AG04450 (cell line): ENCODE measurements at places on chromosomes 3 and 15.

DNA sequence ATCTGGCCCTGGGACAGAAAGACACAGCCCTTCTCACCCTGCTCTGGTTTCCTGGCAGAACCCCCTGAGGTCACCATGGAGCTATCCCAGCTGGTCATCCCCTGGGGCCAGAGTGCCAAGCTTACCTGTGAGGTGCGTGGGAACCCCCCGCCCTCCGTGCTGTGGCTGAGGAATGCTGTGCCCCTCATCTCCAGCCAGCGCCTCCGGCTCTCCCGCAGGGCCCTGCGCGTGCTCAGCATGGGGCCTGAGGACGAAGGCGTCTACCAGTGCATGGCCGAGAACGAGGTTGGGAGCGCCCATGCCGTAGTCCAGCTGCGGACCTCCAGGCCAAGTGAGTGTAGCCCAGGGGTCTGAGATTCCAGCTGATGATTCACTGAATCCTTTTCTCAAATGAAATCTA, 61.7 kb downstream of the BOC start:
- no peak for DNase-seq

DNA sequence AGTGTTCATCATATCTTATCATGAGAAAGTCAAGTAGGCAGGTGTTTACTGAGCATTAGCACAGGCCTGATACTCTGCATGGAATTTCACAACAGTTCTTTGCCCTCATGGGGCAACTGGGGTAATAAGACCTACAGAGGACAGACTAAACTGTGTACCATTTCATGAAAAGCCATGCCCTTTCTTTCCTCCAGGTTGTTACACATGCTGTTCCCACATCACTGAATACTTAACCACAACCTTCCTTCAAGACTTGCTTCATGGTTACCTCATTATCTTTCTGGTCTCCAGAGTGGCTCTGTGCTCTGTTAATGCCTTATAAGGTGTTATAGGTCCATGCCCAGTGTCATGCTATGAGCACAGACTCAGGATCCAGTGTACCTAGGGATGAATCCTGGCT, 28.2 kb upstream of the RSL24D1 start:
- DNase-seq, result no peak

DNA sequence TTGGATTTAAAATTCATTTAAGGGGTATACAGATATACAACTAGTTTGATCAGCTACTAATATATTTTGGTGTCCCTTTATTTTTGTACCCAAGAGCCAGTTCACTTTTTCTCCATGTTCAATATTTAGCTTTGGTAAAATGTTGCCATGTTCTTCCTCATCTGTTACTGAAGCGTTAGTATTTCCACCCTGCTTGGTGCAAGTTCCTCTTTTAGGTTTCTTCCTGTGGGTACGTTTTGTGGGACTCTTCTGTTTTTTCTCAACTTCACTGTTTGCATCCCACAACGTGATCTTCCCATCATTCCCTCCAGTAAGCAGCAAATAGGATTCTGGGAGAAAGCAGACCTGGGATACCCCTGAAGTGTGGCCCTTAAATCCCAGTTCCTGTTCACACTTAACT, 14.1 kb downstream of the WDR53 start:
- no peak for DNase-seq

GRCh38 chr3:160574636-160575035, 9.3 kb upstream of the KPNA4 start:
- DNase-seq, result no peak

- DNase-seq, result no peak
These were observed 31.2 kb downstream of the ARPP21 start for GRCh38 chr3:35670408-35670965.

- no peak for DNase-seq
These were observed 46.0 kb downstream of the SETD2 start for GRCh38 chr3:47117807-47118364.

- no peak for DNase-seq
These were observed 60.5 kb downstream of the GLDN start for GRCh38 chr15:51401872-51402517.

DNA sequence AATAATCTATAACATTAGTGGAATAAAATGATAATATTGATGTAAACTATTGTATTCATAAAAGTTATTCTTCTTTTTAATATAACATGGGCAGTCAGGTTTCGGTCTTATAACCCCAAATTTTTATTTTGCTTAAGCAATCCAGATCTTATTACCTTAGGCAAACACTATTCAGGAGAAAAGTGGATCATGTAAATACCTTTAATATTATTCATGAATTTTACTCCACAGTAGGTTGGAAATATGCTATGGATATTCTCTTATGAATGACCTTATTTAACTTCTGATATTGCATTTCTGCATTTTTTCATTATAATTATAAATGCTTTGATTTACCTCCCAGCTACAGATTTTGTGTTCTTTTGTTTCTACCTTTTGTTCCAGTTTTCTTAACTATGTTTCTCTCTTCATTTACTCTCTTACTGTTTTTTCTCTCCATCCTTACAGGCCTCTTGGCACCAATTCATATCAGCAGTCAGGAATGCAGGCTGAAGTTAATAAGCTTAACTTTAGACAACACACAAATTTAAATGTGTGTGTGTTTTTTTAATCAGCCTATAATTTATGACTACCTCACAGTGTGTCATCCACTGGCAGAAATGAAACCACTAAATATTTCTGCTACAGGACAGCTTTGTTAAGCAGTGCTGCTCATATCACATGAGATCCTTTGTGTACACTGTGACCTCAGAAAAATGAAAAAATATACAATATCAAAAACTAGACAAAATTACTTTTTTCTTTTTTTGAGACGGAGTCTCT, 111.0 kb downstream of the NSUN3 start:
- DNase-seq, result no peak

DNA sequence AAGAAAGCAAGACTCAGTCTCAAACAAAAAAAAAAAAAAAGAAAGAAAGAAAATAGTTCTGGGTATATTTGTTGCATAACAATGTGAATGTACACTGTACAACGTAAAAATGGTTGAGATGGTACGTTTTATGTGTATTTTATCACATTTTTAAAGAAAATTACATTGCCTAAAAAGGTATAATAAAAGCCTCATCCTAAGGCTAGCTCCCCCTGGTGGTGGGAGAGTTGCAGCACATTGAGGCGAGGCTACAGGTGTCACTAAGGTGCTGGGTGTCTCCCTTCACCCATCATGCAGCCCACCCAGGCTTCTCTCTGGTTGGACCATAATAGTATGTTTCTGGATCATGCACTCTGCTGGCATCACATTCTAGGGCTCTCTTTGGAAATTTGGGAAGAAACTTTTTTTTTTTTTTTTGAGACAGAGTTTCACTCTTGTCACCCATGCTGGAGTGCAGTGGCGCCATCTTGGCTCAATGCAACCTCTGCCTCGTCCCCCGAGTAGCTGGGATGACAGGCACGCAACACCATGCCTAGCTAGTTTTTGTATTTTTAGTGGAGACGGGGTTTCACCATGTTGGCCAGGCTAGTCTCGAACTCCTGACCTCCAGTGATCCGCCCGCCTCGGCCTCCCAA, 12.4 kb upstream of the RAB11A start:
- DNase-seq, result no peak

GRCh38 chr3:138457863-138458735, 23.7 kb downstream of the ESYT3 start:
- DNase-seq, result no peak

GRCh38 chr3:177742273-177742672, 545.0 kb upstream of the TBL1XR1 start:
- no peak for DNase-seq

- DNase-seq, result no peak
These were observed 4.0 kb upstream of the POPDC2 start for GRCh38 chr3:119664370-119664769.

DNA sequence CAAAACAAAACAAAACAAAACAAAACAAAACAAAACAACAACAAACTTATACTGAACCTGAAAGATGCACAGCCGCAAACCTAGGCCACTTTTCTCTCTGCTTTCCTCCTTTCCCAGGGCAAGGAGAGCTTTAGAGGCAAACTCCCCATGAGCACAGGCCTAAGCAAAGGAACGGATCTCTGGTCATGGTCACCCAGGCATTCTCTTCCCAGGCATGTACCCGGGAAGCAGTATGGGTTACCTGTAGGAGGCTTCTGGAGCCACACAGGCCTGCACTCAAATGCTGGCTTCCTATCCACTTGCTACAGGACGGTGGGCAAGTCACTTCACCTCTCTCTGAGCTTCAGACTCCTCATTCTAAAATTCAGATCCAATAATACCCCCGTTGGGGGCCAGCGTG, 171.8 kb downstream of the SMAD6 start:
- DNase-seq, result no peak

DNA sequence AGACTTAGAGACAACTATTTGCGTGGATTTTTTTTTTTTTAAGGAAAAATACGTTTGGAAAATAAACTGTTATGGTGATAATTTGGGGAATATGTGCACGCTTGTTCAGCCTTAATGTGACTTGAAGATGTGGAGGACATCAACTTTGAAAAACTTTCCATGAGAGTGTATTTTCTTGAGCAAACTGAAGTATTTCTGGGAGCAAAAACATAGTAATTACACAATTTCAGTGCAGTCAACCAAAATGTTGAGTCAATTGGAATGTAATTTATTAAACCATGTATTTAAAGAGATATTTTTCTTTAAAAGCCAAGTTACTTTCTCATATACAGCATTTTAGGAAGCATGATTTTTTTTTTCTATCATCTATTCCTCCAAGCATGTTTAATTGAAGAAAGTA, 80.3 kb upstream of the FLNB start:
- no peak for DNase-seq

DNA sequence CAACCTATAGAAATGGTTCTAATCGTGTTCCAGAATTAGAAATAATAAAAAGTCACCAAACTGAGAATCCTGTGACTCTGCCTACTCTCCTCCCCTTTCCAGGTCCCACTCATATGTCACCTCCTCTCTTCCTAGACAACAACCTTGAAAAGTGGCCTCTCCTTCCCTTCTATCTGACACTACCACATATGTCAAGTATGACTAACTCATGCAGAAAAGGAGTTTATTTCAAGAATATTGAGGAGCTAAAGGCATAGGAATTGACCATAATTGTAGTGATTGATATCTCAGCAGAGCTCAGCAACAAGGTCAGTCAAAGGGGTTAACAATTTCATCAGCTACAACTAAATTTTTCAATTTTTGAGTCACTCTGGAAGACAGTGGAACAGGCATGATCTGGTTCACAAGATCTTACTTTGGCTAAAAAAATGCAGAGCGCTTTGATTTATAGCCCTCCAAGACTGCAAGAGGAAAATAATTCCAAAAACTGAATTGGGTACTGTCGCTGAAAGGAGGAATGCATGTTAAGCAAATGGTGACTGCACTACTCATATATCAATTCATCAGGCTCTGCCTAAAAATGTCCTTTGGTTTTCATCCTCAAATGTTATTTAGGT, 160.6 kb upstream of the ARHGEF26 start:
- DNase-seq, result no peak

- DNase-seq, result no peak
These were observed 19.3 kb downstream of the ARHGAP31 start for GRCh38 chr3:119313461-119313860.

GRCh38 chr3:191961022-191961421, 500.1 kb downstream of the PYDC2 start:
- no peak for DNase-seq

DNA sequence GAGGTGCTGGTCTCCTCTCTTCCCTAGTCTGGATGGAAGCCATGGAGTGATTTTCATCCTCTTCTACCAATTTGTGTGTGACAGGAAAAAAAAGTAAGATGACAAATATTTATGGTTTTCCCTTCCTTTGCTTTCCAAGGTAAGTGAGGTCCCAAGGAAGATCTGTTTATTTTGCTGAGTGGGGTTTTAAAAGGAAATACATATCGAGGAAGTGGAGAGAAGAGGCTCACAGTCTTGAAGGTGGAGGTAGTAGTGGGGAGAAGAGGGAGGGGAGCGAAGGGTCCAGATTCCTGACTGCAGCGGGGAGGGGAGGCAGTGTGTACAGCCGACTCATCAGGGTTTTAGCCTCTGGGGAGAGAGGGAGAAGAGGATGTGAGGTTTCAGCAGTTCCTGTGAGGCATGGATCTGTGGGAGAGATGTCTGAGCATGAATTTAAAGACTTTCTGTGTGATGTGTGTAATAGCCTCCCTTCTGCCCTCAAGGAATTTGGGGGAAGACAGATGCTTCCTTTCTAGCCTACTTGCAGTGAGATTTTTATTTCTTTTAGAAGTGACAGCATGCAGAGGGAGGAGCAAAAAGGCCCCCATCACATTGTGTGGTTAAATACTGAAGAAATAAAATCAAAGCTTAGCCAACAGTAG, 272.4 kb downstream of the THRB start:
- no peak for DNase-seq

DNA sequence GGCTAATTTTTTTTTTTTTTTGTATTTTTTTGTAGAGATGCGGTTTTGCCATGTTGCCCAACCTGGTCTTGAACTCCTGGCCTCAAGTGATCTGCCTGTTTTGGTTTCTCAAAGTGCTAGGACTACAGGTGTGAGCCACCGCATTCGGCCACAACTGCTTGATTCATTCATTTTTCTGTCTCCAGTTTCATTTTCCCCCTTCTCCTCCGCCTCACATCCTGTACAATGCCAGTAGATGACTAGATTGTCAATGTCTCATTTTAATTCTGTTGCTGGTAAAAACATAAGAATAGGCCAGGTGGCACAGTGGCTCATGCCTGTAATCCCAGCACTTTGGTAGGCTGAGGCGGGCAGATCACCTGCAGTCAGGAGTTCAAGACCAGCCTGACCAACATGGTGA, 12.0 kb upstream of the ZNF592 start:
- no peak for DNase-seq

DNA sequence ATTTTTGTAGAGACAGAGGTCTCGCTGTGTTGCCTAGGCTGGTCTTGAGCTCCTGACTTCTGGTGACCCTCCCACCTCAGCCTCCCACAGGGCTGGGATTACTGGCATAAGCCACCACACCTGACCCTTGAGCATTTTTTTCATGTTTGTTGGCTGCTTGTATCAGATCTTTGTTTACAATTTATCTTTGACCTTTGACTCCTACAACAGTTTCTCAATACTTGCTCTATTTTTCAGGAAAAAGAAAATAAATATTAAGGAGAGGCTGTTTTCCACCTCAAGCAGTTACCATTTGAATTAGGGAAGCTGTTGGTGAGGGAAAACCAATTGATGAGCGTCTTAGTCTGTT, 44.5 kb downstream of the LIMD1 start:
- DNase-seq, result no peak

DNA sequence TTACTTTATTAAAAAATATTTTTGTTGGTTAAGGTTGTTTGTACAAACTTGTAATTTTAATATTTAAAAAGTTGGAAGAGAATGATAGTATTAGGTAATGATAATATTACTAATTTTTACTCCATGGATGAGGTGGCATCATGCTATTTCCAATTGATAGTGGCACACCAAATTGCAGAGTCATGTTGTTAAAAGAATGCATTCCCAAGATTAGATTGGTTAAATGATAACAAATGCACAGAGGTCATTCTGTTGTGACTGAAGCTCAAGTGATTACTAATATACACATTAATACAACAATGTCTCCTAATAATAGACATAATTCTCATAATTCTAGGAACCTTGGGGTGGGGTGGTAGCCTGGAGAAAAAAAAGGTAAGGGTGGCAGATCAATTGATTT, 73.2 kb upstream of the ZBED2 start:
- no peak for DNase-seq

DNA sequence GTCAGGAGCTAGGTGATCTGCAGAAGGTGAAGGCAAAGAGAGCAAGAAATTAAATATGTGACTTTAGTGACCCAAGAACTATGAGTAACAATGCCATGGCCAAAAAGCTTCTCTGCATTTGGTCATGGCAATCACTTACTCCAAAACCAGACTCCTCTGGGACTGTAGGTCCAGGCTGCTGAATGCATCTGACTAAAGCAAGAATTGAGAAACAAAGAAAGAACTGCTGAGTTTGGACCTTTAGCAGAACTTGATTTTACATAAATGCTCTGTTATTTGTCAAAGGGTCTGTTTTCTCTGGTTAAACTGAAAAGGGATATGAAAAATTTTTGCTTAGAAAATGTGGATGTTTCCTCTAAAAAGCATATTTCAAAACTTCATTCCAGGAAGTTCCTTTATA, 1102.2 kb downstream of the IGSF11 start:
- DNase-seq, result no peak
